HFFc6 (cell line): ENCODE measurements at places on chromosomes 2 and 18. TPM values are rescaled to one million over a fixed set of nuclear protein-coding genes. Genes with fewer than 3 reads are reported as not detected.

The FOXI3 gene
- total RNA-seq = not detected in 3 replicates

DNA sequence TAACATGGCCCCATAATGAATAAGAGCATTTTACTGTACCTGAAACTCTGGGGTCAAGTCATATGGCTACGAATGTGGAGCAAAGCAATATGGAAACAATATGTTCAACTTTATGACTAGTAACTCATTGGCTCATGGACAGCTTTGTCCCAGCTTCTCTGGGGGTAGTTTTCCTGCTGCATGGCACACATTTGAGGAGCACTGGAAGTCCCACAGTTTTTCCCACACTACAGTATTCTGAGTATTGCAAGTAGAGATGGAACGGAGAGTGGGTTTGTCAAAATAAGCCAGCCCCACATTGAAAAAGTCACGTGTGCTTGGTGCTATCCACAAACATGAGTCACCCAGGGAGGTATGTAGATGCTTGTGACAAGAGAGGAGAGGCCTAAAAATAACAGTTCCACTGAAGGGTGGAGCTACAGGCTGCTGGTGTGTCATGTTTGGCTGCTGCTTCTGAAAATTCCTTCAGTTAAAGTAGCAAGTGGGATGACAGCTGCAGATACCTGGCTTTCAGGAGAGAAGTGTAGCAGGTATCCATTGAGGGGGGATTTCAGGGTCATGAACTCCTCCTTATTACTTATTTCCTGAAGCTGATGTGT, 48.2 kb upstream of the CTAGE1 start:
- peak; percentile 96 for DNase-seq
- H3K4me1 ChIP-seq = peaks cover 63% of the 10 kb centered on the region
- peak overlapping the region; percentile 90 for H3K27ac ChIP-seq
- H3K4me3 ChIP-seq = peak overlapping the region; percentile 76
- no peaks in the 10 kb centered on the region; the same call in 1 of the 2 replicates for H3K27me3 ChIP-seq
- peaks cover 10% of the 10 kb centered on the region for H3K36me3 ChIP-seq

- peaks cover 6% of the 10 kb centered on the region; the same call in 1 of the 2 replicates for H3K27me3 ChIP-seq
- no peak for DNase-seq
- no peak overlapping the region for H3K4me3 ChIP-seq
- peaks cover 12% of the 10 kb centered on the region; the same call in 1 of the 2 replicates for H3K36me3 ChIP-seq
These were observed 99.1 kb upstream of the ZNF397 start for GRCh38 chr18:35141567-35142274.

The IL1R2 gene
- total RNA-seq = not detected in 3 replicates

- H3K36me3 ChIP-seq = peaks cover 4% of the 10 kb centered on the region; the same call in 1 of the 2 replicates
- peaks cover 1% of the 10 kb centered on the region for H3K27me3 ChIP-seq
- peak overlapping the region; percentile 27 for H3K27ac ChIP-seq
- no peak overlapping the region for H3K4me3 ChIP-seq
These were observed 52.6 kb downstream of the NCK2 start for GRCh38 chr2:105797298-105797819.
